Activated T-cell treated with anti-CD3 and anti-CD28 coated beads, Interleukin-2, amount 50 U/mL, for 72 hours (primary cell): ENCODE measurements at places on chromosomes 3 and 15.

GRCh38 chr15:78766041-78766440 is 45.2 kb downstream of the ADAMTS7 start:
- DNase-seq, result no peak

- no peak for DNase-seq
Measured at GRCh38 chr3:179927191-179927590, 109.5 kb downstream of the PEX5L start.

DNA sequence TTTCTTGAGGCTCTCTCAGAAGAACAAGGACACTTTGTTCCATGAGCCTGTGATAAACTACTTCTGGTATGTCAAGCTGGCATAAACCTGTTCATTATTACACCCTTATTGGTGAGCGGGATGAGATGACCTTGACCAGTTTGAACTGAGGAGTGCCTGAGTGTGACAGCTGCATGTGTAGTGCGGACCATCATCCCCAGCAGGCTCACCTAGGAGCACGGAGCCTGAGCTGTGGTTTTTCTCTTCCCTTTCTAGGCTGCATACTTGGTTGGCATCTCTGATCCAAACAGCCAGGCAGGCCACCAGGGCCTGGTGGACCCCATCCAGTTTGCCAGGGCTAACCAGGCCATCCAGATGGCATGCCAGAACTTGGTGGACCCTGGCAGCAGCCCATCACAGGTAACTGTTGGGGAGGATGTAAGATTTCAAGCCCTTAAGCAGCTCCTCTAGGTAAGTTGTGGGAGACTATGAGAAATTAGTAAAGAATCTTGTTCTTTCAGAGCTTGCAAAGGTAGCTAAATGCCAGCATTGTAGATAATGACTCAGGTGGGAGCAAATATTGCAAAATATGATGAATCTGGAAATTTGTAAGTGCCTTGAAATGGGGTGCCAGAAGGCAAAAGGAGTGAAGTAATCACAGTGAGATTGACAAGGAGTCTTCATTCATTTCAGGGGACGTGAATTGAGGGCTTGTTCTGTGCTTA is 288.9 kb upstream of the TPM1 start:
- DNase-seq, result no peak

DNA sequence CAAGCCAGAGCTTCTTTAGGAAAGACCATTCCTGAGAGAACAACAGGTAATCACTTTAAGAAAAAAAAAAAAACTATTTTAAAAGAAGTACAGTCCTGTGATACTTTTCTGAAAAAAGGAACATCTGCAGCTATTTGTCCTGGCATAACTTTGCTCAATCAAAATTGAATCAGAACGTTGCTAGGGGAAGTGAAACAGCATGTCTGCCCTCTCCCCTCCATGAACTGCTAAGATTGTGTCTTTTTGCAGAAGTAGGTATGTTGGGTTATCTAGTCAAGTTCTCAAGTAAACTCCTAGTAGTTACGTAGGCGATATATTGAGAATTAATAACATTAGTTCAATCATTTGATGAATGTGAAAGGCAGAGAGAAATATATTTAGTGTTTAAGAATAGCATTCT is 1013.3 kb downstream of the TUSC7 start:
- no peak for DNase-seq

DNA sequence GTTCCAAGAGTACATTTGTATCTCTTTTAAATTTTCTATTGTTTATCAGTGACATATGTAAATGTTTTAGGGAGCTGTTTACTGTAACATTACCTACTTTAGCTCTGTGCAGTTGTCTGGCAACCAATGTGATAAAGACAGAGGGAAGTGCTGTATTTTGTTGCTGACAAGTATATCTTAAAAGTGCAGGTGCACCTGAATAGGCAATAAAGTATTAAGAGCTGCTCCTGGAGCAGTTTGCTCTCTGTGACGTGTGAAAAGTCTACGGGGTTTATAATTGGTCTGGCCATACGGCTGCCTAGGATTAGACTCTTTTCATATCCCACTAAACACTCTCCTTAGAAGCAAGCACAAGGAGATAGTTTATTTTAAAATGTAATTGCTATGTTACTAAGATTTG is 178.3 kb downstream of the IGF1R start:
- no peak for DNase-seq

- no peak for DNase-seq
Measured at GRCh38 chr15:62187910-62188309, 22.8 kb upstream of the C2CD4B start.

DNA sequence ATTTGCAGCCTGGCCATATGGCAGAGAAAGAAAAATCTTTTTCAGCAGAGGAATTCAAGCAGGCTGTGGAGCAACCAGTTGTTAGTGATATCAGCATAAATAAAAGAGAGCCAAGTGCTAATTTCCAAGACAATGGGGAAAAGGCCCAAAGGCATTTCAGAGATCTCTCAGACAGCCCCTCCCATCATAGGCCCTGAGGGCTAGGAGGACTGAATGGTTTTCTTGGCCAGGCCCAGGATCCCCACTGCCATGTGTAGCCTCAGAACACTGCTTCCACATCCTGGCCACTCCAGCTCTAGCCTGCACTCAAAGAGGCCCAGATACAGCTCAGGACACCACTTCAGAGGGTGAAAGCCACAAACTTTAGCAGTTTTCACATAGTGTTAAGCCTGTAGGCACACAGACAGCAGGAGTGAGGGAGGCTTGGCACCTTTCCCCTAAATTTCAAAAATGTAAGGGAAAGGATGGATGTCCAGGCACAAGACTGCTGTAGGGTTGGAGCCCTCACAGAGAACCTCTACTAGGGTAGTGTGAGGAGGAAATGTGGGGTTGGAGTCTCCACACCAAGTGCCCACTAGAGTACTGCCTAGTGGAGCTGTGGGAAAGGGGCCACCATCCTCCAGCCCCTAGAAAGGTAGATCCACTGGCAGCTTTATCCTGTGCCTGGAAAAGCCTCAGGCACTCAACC is 191.4 kb downstream of the TBL1XR1 start:
- no peak for DNase-seq

- DNase-seq, result no peak
Measured at GRCh38 chr3:30659270-30660130, 53.1 kb downstream of the TGFBR2 start.

- DNase-seq, result no peak
Measured at GRCh38 chr3:35500641-35501350, 138.5 kb upstream of the ARPP21 start.

GRCh38 chr3:31092748-31093589 is 198.5 kb upstream of the GADL1 start:
- no peak for DNase-seq

DNA sequence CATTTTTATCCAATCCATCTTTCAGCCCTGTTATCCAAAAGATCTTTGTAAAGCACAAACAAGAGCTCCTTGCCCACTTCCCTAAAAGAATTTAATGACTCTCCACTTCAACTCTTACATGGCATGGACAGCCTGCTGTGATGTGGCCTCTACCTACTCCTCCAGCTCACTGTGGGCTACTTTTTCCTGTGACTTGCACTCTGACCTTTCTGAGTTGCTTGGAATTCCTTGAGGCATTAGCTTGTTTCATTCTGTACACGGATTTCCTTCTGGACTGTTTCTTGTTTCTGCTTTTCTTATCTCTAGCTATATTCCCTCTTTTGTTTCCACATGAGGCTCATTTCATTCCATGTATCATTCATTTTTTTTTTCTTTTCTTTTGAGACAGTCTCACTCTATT is 15.2 kb downstream of the QTRT2 start:
- DNase-seq, result no peak

DNA sequence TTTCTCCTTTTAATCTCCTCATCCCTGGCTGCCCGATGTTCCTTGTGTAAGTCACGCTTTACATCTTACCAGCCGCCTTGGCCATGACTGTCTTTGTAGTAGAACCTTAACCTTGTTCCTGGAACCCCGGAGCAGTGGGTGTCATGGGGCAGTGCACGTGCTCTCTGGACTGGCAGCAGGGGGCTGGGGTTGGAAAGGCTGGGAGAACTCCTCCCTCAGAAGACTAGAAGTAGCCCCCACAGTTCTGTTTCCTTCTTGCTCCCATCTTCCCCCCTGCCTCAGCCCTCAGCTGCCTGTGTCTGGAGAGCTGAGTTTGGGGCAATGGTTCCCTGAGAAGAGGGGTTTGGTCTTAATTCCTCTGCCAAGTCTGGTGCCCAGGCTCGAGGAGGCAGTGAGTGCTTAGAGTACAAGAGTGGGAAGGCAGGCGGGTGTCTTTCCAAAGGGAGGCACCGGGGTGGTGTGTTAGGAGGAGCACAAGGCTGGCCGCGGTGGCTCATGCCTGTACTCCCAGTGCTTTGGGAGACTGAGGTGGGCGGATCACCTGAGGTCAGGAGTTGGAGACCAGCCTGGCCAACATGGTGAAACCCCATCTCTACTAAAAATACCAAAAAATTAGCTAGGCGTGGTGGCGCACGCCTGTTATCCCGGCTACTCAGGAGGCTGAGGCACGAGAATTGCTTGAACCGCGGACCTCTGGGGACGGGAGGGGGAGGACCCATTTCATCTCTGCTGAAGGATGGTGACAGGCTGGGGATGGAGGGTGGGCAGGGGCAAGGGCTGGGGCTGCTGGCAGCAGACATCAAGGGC is 100.4 kb downstream of the VGLL4 start:
- DNase-seq, result no peak

GRCh38 chr15:64389036-64389435 is 1.4 kb downstream of the TRIP4 start:
- no peak for DNase-seq

GRCh38 chr3:14531856-14532395 is 8.2 kb downstream of the GRIP2 start:
- DNase-seq, result no peak

DNA sequence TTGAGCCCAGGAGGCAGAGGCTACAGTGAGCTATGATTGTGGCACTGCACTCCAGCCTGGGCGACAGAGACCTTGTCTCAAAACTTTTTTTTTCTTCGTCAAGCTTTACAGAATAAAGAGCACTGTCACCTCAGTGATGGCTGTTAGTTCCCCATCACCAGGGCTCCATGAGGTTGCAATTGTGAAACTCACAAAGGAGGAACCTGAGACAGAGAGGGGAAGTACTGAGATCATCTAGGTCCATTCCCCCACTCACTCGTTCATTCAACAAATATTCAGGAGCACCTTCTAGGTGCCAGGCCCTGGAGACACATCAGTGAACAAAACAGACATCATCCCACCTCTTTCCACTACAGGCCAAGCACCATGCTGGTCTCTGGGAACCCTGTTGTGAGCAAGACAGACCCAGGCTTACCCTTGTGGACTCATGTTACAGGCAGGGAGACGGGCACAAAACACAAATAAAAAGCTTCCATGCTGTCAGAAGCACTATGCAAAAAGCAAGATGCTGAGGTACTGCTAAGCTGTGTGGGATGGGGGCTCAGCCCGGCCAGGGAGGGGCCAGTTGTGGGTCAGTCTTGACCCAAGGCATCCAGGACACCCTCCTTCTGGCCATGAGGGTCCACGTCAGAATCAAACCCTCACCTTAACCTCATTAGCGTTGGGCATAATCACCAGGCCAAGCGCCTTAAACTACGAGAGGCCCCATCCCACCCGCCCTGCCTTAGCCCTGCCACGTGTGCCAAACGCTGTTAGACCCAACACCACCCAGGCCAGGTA is 2.1 kb upstream of the RHO start:
- no peak for DNase-seq

DNA sequence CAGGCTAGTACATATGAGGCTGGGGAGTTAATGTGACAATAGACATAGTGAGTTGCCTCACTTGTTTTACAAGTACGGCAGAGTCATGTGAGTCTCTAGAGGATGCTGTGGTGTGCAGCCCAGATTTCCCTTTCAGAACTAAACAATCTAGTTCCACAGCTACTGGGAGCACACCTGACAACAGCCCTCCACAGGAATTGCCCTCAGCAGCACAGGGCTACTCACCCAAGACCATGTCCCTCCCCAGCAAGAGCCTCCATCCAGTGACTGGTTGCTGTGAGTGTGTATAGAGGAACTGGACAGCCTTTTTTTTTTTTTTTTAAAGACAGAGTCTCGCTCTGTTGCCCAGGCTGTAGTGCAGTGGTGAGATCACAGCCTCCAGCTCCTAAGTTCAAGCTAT is 40.2 kb upstream of the UBE2E2 start:
- DNase-seq, result no peak

DNA sequence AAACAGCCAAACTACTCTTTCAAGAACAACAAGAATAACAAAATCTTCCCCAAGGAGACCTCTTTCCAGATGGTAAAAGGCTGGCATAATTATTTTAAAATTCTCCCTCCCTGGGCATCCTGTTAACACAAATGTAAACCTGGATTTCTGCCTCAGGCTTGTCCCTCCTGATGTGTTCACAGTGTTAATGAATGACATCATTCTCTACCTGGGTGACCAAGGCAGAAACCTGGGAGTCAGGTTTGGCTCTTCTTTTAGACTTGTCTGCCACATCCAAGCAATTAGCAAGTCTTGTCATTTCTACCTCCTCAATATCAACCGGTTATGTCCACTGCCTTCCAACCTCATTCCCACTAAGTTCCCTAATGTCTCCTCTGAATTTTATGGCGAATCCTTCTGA is 368.7 kb upstream of the TBL1XR1 start:
- no peak for DNase-seq

DNA sequence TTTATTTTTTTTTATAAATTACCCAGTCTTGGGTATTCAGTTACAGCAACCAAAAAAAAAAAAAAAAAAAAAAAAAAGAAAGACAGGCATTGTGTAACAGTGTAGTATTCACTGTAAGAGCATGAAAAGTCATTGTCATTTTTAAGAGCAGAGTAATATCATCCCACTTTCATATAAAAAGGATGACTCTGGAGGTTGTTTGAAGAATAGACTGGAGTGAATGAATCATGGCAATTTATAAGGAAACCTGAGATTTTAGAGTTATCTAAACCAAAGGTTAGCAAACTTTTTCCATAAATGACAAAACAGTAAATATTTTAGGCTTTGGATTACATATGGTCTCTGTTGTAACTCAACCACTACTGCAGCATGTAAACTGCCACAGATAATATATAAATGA is 794.9 kb downstream of the NTRK3 start:
- no peak for DNase-seq

DNA sequence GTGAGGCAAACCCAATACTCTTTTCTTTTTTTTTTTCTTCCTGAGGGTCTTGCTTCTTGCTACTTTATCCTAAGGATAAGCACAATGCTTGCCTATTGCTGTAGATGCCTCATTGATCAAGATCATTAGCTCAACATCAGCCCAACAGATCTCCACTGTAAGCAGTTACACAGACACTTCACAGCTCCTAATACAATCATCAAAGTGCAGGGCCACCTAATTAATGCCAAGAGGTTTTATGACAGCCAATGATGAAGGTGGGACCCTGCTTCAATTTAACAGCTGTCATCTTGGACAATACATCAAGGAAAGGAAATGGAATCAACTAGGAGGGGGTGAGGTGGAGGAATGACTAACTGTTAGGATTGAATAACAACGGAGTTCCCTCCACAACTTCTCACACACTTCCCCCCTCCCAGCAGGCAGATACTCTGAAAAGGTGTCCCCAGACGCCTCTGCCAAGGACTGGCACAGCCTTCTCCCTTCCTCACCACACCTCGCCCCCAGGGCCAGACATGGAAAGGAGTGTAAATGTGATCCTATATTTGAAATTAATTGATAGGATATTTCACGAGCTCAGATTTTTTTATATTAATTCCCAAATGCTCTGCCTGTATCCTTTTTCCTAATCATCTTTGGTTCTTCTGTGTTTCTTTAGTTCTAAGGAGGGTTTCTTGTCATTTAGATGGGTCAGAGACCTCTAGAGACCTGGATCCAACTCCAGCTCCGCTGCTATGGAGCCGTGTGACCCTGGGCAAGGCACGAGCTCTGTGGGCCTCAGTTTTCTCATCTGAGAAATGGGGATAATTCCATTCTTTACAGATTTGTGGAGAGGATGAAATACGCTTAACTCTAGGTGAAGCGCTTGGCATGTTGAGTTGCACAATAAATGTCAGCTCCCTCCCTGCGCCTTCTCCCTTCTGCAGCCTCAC is 1.2 kb downstream of the DCLK3 start:
- no peak for DNase-seq
